ENCODE measurements at places on chromosomes 4 and X.

- DNase-seq, result no peak
These were observed 83.8 kb downstream of the CCKAR start for GRCh38 chr4:26406346-26406975.

DNA sequence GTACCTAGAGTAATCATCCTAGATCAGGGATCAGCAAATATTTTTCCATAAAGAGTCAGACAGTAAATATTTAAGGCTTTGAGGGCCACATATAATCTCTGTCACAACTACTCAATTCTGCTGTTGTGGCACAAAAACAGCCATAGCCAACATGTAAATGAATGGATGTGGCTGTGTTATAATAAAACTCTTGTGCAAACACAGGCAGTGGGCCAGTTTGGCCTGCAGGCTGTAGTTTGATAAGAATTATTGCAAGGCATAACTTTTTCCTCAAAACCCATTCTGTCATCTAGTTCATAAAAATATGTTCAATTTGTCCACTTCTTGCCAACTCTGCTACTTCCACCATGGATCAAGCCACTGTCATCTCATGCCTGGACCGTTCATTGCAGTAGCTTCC is 39.4 kb upstream of the SHROOM4 start:
- DNase-seq, result no peak

GRCh38 chrX:22987452-22987851 is 12.3 kb upstream of the DDX53 start:
- no peak for DNase-seq

DNA sequence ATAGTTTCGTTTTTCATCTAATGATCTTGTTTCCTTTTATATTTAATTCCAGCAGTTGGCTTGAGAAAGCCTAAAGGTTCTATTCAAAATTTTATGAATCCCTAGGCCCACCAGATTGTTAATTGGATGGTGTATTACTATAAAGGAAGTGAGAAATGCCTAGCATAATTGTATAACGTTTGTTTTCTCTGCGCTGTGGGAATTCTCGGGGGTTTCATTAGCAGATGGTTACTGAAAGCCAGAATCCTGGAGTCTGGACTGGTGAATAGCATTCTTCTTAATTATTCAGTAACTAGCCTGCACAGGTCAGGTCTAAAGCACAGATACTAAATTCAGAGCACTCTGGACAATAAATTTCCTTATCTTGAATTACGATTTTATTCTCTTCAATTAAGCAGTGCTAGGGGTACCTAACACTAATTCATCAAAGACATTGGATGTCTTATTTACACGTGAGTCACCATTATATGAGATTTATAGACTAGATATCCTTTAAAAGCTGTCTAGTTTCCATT is 459.4 kb downstream of the DTHD1 start:
- no peak for DNase-seq

DNA sequence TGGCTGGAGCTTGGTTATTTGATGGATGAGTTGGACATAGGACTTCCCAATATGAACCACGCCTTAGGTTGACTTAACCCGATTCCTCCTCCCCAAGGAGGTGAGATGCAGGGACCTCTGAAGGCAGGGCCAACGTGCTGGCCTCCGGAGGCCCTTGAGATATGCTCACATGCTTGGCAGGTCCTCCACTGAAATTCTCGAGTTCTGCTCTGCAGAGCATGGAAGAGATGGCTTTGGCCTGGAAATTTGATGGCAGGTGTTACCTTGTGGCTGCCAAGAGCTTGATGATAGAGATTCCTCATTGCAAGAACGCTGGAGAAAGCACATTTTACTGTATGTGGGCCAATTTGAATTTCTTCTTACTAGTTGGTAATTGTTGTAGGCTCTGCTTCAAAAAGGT is 117.4 kb upstream of the LIMCH1 start:
- no peak for DNase-seq

DNA sequence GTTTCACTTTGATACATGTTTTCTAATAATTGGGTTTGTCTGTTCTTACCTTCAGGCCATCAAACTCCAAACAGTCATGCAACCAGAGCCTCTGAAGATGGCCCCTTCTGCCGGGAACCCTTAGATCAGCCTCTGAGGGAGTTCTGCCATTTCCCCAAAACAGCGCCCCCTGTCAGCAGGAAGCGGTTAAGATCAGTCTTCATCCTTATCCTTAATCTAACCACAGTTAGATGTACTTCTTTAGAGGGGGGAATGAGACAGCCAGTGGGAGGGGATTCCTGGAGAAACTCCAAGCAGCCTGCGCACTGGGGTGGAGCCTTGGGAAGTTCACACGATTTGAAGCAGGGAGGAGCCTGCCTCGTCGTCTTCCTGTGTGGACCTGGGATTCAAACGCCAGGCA is 185.4 kb downstream of the INPP4B start:
- DNase-seq, result no peak

- no peak for DNase-seq
These were observed 33.5 kb downstream of the PCDH19 start for GRCh38 chrX:100376576-100376975.

All from lower leg skin (tissue), 4 donors.